Stimulated activated CD4-positive, alpha-beta T cell treated with anti-CD3 and anti-CD28 coated beads, Interleukin-12 subunit alpha, Interleukin-12 subunit beta, amount 100 ng/mL, for 48 hours (primary cell): ENCODE measurements at places on chromosomes 12 and 14.

DNA sequence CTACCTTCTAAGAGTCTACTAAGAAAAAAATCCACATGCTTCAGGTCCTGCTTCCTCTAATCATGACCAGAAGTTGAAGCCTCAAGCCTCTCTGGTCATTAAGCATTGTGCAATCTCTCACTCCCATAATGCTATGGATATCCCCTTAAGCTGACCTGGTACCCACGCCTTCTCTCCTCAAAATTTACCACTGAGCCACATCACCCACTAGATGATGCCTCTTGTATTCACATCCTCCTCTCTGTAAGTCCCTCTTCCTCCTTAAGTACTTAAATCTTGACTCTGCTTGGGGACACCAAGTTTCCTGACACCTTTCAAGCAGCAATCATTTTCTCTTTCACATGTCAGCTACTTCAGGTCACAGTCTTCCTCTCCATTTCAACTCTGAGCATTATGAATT lies 9.8 kb downstream of the GALNT4 start:
- DNase-seq: no peak

DNA sequence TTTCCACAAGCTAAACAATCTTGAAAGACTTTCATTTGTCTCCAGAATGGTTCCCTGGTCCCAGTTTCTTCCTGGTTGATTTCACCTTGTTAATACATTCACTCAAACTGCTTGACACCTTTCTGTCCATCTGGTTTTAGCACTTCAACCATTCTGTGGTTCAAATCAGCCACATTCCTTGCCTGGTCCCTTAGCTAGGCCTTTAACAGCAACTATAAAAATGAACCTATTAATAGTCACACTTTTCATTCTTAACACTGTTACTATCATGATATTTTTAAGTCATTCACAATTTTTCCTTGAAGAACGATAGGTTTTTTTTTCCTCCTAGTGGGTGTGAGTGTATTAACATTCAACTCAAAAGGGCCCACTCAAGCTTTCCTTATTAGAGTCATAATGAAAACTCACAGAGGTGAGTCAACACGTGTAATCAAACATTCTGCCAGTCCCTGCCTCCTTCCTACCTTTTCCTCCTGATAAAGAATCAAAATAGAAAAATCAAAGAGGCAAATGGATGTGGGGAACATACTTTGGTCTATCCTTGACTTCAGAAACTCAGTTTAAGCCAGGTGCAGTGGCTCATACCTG lies 34.4 kb upstream of the CCNT1 start:
- peak; percentile 29 for DNase-seq

DNA sequence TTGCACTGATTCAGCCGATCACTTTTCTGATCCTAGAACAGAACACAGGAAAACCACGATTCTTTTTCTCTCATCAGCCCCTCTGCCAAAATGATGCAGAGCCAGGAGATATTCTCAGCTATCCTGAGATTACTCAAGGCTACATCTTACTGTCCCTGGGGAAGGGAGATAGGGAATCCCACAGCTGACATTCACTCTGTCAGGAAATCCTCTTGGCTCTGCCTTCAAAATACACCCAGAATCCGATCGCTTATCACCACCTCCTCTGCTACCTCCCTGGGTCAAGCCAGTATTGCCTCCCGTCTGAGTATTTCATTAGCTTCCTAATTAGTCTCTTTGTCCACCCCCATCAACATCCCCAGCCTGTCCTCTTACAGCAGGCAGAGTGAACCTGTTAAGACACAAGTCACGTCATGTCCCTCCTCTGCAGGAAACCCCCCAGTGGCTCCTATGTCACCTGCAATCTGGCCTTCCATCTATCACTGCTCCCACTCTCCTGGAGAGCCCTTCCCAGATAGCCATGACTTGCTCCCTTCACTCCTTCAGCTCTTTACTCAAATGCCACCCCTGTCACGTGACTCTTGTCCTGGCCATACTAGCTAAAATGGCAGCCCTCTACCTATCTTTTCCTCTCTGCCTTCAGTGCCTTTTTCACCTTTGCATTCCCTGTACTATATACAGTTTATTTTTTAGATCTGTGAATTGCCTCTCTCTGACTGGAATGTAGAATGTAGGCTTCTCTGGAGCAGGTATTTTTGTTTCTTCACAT lies 70.3 kb downstream of the GALNT4 start:
- DNase-seq: no peak

- DNase-seq: peak; percentile 85
These were observed 93.3 kb downstream of the NINJ2 start for GRCh38 chr12:569803-570434.

DNA sequence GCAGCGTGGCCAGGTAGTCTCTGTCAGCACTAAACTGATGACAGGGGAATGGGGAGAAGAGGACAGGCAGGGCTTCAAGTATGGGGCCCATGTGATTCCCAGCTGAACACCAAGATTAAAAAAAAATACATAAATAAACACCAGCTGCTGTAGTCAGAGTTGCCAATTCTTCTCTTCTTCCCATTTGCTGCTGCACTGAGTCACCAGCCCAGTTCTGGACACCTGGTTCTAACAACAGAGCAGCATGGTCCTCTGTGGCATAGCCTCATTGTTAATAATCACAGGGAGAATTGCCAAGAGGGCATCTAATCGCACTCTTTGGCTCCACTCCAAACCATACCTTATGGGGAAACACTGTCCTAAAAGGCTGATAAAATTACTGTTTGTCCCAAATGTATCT lies 15.1 kb downstream of the PPM1H start:
- DNase-seq: no peak

DNA sequence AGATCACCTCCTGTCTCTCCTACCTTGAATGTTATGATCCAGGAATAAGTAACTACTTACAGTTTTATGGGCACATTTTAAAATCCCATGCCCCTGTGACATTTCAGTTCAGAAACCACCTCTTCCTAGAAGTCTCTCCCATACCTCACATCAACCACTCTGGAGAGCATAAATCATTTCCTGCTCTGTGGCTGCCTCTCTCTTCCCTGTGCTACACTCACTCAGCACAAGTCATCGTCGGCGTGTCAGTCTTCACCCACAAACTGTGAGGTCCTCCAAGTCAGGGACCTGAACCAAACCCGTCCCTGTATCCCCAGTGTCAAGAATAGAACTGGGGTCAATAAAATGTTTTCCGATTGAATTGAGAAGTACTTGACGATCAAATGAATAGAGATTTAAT lies 863.3 kb downstream of the BCL11B start:
- DNase-seq: no peak

DNA sequence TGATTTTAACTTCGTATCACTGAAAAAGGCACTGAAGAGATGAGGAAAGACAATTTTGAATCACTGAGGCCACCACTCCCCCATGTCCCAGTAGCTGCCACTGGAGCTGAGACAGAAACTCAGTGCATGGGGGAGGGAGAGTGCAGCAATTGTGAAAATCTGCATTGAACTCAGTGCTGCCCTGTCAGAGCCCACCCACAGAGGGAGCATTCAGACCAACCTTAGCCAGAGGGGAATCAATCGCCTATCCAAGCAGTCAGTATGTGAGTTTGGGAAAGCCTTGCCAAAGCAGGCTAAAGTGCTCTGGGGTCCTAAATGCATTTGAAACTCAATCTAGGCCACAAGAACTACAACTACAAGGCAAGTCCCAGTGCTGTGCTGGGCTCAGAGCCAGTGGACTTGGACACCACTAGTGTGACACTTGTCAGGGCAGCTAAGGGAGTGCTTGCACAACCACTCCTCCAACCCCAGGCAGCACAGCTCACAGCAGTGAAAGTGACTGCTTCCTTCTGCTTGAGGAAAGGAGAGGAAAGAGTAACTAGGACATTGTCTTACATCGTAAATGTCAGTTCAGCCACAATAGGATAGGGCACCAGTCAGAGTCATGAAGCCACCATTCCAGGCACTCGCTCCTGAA lies 13.3 kb downstream of the RNASE3 start:
- no peak for DNase-seq

DNA sequence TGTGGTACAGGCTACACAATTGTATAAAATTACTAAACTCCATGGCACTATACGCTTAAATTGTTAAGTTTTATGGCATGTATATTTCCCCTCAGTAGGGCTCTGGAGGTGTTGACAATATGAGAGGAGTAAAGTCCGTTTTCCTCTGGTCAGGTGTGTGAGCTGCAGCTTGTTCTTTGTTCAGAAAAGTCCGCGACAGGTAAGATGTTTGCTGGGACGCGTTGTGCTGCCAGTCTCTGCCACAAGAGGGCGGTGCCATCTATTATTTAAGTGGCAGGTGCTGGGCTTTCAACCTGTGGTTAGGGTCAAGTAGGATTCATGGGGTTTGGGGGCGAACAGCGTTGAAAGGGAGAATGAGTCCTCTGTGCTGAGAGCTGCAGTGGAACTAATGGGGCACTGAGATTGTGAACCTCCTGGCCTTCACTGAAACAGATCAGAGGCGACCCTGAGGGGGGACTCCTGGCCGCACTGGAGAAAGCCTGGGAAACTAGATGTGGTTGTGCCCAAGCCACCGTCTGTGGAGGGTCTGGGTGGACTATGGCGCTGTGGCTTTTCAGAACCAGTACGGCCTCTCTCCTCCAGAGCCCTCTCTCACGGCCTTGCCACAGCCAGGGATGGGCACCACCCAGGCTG lies 179.0 kb downstream of the SLC15A4 start:
- peak; percentile 13 for DNase-seq

GRCh38 chr14:54651649-54652048 lies 84.7 kb downstream of the SAMD4A start:
- no peak for DNase-seq

- no peak for DNase-seq
These were observed 7.7 kb downstream of the ZNF641 start for GRCh38 chr12:48342980-48343379.

DNA sequence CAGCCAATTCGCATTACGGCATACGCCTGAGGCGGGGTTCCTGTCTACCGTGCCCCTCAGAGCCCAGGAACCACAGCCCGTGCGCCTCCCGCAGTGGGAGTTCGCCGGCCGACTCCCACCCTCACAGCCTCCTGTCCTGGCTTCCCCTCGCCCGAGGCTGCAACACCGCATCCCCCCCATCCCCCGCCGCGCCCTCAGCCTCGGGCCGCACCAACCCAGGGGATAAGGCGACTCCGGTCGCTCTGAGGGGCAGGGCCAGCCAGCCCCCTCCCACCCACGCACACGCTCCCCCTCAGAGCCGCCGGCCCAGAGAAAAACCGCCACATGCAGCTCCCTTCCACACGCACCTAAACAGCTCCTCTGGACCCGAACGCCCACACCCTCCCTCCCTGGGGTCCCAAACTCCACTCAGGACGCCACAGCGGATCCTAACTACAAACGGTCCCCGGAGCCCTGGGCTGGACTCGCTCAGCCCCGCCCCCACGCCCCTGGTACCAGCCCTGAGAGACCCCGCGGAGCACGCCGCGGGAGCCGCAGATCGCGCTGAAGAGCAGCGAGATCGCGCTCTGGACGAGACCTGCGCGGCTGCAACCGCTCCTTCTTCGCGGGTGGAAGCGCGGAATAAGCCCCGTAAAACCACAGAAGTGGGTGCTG lies at the start of gene C14orf39:
Gene C14orf39, minus strand, starts transcription at position 466 of the 654 bp plus-strand sequence. CDS start 985 bp downstream, outside the sequence.
- DNase-seq: no peak

GRCh38 chr14:73714656-73715081 lies 485 bp upstream of the PNMA1 start:
- no peak for DNase-seq

DNA sequence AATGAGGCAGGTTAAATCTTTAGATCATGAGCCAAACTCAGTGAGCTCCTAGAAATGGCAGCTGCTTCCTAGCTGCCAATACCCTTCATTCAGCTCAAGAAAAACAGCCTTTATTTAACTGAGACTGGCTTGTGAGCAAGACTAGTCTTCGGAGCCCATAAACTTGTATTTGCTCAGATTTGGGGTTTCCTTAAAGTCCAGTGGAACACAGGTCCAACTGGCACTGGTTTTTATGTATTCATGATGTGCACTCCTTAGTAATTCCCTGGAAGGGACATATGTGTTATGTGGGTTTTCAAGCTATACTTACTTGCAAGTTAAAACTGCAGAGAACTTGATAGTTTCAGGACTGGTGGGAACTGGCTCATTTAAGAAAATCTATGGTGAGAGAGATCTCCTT lies 380.1 kb upstream of the TMEM132C start:
- DNase-seq: no peak

- DNase-seq: no peak
These were observed 7.4 kb downstream of the ASCL1 start for GRCh38 chr12:102964872-102965271.

GRCh38 chr12:5138845-5139244 lies 95.2 kb downstream of the KCNA5 start:
- DNase-seq: no peak

DNA sequence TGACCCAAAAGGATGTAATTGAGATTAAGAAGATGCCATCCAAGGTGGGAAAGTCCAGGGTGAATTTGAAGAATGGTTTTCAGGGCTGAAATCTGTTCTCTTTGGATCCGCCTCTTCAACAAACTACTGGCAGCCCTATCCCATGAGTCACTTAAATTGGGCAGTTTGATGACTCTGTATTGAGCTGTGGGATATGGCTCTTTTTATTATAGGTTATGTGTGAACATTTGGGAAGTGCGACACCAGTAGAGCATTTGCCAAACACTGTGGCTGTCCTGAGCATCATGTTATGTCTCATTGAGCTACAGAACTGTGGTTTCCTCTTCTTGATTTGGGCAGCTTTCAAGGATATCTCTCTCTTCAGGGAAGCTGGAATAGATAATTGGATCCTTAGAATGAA lies 22.3 kb downstream of the IFT43 start:
- DNase-seq: no peak
